ENCODE measurements at places on chromosomes 12 and 14.

DNA sequence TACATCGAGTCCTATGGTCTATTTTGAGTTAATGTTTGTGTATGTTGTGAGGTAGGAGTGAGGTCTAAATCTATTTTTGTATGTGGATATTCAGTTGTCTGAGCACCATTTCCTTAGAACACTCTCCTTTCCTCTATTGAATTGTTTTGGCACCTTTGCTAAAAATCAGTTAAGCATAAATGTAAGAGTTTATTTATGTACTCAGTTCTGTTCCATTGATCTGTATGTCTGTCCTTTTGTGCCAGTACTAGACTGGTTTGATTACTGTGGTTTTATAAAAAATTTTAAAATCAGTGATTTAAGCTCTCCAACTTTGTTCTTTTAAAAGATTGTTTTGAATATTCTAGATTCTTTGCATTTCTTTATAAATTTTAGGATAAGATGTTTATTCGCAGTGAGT is 70.1 kb upstream of the PCNX4 start:
- DNase-seq = no peak

- DNase-seq = no peak
Measured at GRCh38 chr12:65084579-65084978, 36.5 kb downstream of the WIF1 start.

DNA sequence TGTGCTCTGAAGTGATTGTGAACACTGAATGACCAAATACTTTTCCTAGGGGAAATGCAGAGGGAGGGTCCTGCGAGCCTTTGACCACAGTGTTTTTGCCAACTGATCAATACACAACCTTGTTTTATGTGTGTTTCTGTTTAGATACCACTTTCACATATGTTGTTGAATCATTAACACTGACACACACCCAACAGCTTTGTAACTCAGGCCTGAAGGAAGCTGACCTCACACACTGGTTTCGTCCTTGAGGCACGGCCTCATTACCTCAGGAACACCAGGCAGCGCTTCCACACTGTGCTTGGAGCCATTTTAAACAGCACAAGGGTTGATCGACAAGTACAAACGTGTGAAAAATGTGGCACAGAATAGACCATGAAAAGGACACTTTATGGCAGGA is 60.0 kb downstream of the PPFIBP1 start:
- no peak for DNase-seq

DNA sequence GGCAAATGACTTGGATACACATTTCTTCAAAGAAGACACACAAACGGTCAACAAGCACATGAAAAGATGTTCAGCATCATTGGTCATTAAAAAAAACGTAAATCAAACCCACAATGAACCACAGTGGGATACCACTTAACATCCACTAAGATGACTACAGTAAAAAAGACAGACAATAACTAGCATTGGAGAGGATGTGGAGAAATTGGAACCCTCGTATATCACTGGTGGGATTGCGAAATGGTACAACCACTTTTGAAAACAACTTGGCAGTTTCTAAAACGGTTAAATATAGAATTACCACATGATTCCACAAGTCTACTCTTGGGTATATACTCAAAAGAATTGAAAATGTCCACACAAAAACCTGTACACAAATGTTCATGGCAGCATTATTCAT is 25.2 kb upstream of the PPFIBP1 start:
- no peak for DNase-seq

- DNase-seq = no peak
Measured at GRCh38 chr12:40002178-40003169, 103.4 kb downstream of the SLC2A13 start.

DNA sequence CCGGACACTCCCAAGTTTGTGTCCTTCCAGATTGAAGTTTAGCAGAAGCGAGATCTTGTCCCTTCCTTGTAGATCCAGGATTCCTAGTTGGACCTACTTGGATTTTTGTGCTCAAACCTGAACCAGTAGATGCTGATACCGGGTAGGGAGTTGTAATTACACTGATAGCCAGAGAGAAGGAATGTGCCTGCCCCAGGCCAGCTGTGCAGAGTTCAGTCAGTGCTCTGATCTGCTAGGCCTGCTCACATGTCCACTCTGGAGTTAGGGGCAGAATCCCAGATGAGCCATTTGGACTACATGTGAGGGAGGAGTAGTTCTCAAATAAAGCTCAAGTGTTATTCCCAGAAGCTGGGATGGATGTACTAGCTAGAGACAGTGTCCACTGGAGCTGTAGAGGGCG is 65.7 kb downstream of the PRKCH start:
- no peak for DNase-seq

GRCh38 chr12:106452309-106452708 is 94.8 kb downstream of the POLR3B start:
- no peak for DNase-seq

- DNase-seq = no peak
Measured at GRCh38 chr12:111991946-111992345, 21.0 kb downstream of the TMEM116 start.

- no peak for DNase-seq
Measured at GRCh38 chr12:121765573-121765972, 27.9 kb downstream of the RHOF start.

DNA sequence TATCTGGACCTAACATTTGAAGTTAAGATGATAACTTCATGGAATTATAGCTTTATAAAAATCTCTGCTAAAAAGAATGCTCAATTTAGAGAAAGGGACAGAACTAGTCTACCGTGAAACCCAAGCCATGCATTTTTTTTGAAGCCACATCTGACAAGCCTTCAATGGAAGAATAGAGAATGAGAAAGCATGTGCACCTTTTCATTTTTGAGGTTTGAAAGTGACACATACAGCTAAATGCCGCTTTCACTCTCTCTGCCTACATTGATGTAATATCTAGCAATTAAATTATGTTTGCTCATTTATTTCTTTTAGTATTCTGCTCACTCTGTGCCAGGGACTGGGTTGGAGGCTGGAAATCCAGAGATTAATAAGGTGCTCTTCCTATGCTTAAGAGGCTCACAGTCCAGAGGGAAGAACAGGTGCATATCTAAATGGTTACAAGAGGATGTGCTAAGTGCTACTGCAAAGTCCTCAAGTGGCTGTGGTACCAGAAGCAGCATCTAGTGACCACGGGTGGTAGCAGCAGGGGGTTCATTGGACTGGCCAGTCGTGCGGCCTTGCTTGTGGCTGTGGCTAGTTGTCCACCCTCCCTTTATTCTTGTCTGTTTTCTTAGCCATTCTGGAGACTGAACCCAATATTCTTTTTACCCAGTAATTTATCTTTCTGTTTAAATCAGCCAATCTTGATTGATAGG is 60.4 kb downstream of the PPP1R36 start:
- no peak for DNase-seq

- no peak for DNase-seq
Measured at GRCh38 chr12:64729909-64730587, 29.2 kb downstream of the GNS start.

DNA sequence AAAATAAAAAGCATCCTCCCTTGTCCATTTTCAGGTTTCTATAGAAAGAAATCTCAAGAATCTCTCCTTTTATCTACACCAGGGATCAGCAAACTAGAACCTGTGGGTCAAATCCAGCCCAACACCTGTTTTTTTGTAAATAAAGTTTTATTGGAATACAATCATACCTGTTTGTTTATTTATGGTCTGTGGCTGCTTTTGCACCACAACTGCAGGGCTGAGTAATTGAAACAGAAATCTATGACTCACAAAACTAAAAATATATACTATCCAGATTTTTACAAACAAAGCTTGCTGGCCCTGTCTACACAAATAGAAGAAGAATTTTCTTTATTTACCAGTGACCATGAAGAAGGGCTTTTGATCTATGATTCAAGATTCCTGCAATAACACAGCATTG is 95.1 kb upstream of the COCH start:
- no peak for DNase-seq

GRCh38 chr14:98965076-98965475 is 306.9 kb downstream of the BCL11B start:
- no peak for DNase-seq

DNA sequence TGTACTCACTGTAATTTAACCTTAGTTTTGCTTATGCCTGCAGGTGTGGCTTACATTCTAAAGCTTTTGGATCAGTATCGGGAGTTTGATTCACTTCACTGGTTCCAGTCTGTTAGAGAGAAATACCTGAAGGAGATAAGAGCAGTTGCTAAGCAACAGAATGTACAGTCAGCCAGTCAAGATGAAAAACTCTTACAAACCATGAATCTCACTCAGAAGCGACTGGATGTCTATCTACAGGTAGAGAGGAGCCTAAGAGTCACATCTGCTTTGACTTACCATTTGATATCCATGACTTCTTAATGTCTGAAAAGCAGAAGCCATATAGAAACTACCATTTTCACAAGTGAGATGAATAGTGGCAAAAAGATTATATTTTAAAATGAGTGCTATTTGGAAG is 56.5 kb downstream of the WASHC4 start:
- DNase-seq = no peak

GRCh38 chr14:42140831-42141279 is 534.2 kb downstream of the LRFN5 start:
- DNase-seq = no peak

DNA sequence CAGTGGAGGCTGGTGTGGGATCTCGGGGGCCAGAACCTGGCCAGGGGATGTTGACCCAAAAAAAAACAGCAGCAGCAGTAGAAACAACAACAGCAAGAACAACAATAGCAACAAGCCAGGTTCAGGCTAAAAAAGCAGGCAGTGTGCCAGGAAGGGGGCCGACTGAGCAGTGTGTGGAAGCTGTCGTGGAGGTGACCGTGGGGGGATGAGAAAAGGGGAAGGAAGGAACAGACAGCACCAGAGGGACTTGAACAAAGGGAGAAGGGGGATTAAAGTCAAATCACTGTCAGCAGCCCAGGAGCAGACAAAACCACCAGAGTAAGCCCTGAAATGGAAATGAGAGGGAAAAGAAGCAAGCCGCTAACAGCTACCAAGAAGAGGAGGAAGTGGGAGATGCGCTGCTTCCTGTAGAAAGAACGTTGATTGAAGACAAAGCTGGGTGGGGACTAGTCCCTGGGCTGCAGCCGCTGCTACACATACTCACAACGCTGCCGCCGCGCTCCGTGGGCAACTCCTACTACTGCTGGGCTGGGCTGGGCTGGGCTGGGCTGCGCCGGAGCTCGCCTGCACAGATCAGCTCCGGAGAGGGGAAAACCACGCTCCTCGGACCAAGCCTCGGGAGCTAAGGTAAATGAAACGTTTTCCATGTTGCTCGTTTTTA is at the start of gene GNG2:
GNG2 (plus strand) TSS at position 449 of the 661 bp plus-strand sequence. CDS start 90,067 bp downstream, outside the sequence.
- DNase-seq = peak; percentile 56

GRCh38 chr12:121181181-121181580 is 28.7 kb upstream of the P2RX4 start:
- DNase-seq = no peak
